ENCODE measurements at places on chromosomes 11 and 22.

GRCh38 chr22:19961868-19962245, 20.2 kb upstream of the TXNRD2 start:
- no peak for DNase-seq

- no peak for DNase-seq
Observed at GRCh38 chr22:45082795-45083194, 73.0 kb upstream of the PHF21B start.

DNA sequence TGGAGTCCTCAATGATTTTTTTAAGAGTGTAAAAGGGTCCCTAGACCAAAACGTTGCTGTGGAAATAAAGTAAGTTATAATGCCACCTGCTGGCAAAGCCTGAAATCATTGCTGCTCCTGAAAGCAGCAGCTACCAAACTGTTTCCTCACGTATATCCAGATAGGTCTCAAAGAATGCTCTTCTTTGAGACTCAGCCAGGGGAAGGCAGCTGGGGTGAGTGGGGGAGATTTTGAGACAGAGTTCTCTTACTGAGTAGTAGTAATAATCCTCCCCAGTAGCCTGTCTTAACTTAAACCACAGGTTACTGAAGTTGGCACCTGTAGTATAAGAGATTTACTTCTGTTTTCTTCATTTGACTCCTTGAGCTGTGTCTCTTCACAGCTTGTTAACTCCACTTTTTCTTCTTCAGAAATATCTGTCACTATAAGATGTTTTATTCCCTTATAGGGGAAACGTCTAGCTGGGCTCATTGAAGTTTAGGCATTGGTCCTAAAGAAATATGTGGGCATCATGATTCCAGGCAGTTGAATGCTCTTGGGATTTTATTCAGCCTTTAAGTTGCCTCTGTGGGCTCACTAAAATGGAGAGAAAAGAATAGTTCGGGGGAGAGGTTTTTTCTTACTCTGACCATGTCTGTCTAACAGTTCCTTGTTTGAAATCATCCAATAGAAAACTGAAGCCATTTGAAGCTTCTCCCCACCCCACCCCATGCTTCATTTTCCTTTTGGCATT, 77.9 kb downstream of the BTBD10 start:
- no peak for DNase-seq

GRCh38 chr11:17024924-17025323, 10.7 kb upstream of the PLEKHA7 start:
- DNase-seq: no peak

- no peak for DNase-seq
Observed at GRCh38 chr11:118621071-118621783, 13.8 kb downstream of the PHLDB1 start.

GRCh38 chr22:39428597-39429071, 28.2 kb upstream of the MGAT3 start:
- no peak for DNase-seq

DNA sequence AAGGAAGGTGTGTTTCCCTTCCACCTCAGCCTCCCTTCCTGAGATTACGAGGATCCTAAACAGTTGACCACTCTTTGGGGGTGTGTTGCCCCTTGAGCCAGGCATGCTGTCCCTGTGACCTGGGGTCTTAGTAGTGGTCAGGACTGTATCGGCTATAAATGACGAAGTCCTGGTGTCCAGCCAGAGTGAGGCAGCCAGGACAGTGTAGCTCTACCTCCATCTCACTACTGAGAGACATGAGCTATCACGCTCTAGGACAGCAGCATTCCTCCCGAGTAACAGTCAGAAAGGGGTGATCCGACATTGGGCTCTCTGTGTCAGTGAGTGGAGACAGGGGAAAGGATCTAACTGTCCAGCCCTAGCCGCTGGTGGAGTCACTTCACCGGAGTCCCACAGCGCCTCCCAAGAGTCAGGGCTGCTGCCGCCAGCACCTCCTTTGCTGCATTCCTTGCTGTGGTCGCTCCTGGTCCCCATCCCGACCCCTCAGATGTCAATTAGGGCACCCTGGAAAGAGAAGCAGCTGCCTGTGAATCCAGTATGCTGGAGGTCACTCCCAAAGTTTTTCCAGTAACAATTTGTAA, 3.3 kb upstream of the B3GNT6 start:
- no peak for DNase-seq

GRCh38 chr11:117428186-117428855, 100.7 kb downstream of the CEP164 start:
- no peak for DNase-seq

GRCh38 chr11:61793083-61793828, 545 bp downstream of the FEN1 start:
- no peak for DNase-seq

DNA sequence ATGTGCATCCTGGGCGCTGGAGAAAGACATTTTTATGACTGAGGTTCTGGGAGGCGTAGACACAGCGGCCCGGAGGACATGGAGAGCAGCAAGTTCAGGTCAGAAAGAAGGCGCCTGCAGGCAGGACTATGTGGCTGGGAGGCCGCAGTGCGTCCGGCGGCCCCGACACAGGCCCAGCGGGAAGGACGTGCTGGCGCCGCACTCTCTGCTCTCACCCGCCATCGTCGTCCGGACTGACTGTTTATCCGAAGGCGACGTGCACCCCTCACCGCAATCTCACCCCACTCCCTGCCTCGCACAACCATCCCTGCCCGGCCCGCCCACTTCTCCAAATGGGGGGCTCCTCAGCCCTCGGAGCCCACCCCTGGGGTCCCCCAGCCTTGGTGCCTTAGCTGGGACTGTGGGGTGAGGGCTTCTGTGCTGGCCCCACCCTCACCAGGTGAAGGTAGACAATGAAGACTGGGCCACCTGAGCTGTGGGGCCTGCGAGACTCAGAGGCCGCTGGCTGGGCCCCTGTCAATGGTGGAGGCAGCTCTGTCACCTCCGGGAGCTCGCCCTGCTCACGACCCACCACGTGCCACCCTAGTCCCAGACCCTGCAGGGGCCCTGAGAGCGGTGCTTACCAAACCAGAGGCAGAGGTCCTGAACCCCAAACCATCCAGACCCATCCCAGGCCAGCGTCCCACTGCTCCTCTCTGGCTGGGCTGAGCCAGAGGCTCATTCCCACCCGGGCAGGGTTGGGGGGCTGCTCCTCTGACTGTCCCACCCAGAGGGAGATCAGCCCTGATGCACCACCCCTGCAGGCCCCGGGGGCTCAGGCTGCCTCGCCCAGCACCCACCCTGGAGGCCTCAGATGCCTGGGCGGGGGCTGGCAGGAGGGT, 16.2 kb upstream of the MUC5B start:
- DNase-seq: no peak

- no peak for DNase-seq
Observed at GRCh38 chr22:28097627-28098026, 178.6 kb upstream of the PITPNB start.

- no peak for DNase-seq
Observed at GRCh38 chr11:134417871-134418840, 6.1 kb upstream of the B3GAT1 start.

- DNase-seq: no peak
Observed at GRCh38 chr11:17930544-17931125, 82.2 kb downstream of the SERGEF start.

- no peak for DNase-seq
Observed at GRCh38 chr11:55707029-55707428, 45.0 kb downstream of the OR4C6 start.

Data from stimulated activated CD4-positive, alpha-beta T cell treated with anti-CD3 and anti-CD28 coated beads, Interleukin-1b, Interleukin-23, amount 100 ng/mL, for 1 hour (primary cell).